ENCODE measurements at places on chromosomes 16 and 17.

DNA sequence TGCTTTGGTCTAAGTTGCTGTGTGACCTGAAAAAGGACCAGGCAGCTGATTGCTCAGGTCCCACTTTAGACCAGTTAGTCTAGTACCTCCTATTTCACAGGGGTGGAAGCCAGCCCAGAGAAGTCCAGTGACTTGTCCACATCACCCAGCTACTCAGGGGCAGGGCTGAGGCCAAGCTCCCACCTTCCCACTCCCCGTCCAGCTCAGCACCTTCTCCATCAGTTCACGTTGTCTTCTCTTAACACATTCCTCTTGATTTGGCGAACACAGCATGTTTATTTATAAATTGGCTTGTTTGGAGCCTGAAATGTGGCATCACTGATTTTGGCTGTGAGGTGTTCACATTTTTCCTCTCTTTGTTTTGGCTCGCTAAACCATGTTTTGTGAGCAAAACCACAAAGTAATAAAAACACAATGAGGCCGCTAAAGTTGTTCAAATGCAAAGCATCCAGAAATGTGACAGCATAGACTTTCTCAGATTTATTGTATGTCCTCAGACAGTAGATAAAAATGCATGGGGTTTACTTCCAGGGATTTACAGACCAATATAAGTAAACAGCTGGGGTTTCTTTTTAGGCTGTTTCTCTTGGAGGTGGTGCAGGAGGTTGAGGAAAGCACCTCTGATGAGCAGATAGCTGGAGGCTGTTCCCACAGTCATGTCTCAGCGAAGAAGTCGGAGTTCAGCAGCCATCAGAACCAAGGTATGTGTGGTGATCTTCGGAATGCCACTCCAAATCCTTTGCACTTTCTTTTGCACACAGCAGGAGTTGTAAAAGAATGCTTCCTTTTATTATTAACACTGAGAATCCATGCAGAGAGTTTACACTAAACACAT lies 88.4 kb downstream of the PLXDC1 start:
- peaks cover 4% of the 10 kb centered on the region for H3K27me3 ChIP-seq
- no peak overlapping the region for H3K27ac ChIP-seq

- H3K4me1 ChIP-seq = no peaks in the 10 kb centered on the region
- DNase-seq = no peak
- H3K27ac ChIP-seq = no peak overlapping the region
- no peak overlapping the region for H3K4me3 ChIP-seq
- no peaks in the 10 kb centered on the region for H3K36me3 ChIP-seq
Measured at GRCh38 chr16:7025616-7026190, 306.9 kb upstream of the RBFOX1 start.

DNA sequence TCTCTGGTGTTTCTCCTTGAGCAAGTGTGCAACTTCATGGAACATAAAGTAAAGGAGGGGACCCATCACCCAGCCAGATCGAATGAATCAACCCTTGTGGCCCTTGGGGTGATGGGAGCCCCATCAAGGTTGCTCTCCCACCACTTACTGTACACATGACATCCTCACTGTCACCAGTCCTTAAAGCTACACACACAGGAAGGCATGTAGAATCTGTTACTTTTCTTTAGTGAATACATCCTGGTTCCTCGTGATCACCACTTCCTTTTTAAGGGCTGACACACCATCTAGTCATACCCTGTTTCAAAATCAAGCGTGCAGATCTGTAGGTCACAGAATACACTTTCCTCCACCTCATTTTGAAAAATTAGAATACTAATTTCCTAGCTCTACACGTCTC lies 22.6 kb upstream of the MPHOSPH6 start:
- no peaks in the 10 kb centered on the region for H3K27me3 ChIP-seq
- no peaks in the 10 kb centered on the region for H3K36me3 ChIP-seq
- H3K4me3 ChIP-seq = no peak overlapping the region
- DNase-seq = peak; percentile 86
- H3K4me1 ChIP-seq = peaks cover 30% of the 10 kb centered on the region

- H3K36me3 ChIP-seq = no peaks in the 10 kb centered on the region
- H3K27me3 ChIP-seq = no peaks in the 10 kb centered on the region
- no peaks in the 10 kb centered on the region for H3K4me1 ChIP-seq
- H3K27ac ChIP-seq = no peak overlapping the region
- H3K4me3 ChIP-seq = no peak overlapping the region
Measured at GRCh38 chr16:12543700-12544476, 259.8 kb downstream of the CPPED1 start.

DNA sequence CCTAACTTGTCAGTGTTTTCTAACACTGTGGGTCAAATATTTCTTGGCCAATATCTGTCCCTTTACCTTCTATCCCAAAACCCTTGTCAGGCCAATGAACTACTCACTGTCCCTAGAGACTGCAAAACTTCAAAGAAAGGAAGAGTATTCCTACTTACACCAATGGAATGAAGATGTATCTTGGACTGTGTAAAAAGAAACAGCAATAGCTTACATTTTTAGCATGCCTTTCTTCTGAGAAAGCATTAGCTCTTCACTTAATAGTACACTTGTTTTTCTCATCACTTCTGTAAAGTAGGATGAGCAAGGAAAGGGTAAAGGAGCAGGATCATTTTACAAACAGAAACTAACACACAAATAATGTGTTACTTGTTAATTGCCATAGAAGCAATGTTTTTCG lies 73.9 kb downstream of the STH start:
- no peak for DNase-seq
- H3K4me3 ChIP-seq = no peak overlapping the region
- no peaks in the 10 kb centered on the region for H3K27me3 ChIP-seq

Measured in endothelial cell of umbilical vein (primary cell).